Upper lobe of right lung (tissue), 1 donor: ENCODE measurements at places on chromosomes 1 and 21. TPM values are rescaled to one million over a fixed set of nuclear protein-coding genes. Genes with fewer than 3 reads are reported as not detected.

GRCh38 chr1:160040476-160040875 is 8.7 kb upstream of the PIGM start:
- DNase-seq = no peak
- no peak overlapping the region for H3K27ac ChIP-seq
- no peak overlapping the region for H3K4me3 ChIP-seq
- H3K4me1 ChIP-seq = no peaks in the 10 kb centered on the region
- no peaks in the 10 kb centered on the region for H3K27me3 ChIP-seq

- H3K36me3 ChIP-seq = no peaks in the 10 kb centered on the region
- no peak overlapping the region for H3K4me3 ChIP-seq
- DNase-seq = no peak
- H3K27ac ChIP-seq = no peak overlapping the region
- H3K4me1 ChIP-seq = no peaks in the 10 kb centered on the region
Measured at GRCh38 chr1:110768605-110769004, 93.9 kb upstream of the KCNA3 start.

GRCh38 chr1:73611681-73612080 is 586.3 kb downstream of the LRRIQ3 start:
- no peak overlapping the region for H3K27ac ChIP-seq
- no peaks in the 10 kb centered on the region for H3K36me3 ChIP-seq
- no peak overlapping the region for H3K4me3 ChIP-seq
- no peaks in the 10 kb centered on the region for H3K27me3 ChIP-seq

DNA sequence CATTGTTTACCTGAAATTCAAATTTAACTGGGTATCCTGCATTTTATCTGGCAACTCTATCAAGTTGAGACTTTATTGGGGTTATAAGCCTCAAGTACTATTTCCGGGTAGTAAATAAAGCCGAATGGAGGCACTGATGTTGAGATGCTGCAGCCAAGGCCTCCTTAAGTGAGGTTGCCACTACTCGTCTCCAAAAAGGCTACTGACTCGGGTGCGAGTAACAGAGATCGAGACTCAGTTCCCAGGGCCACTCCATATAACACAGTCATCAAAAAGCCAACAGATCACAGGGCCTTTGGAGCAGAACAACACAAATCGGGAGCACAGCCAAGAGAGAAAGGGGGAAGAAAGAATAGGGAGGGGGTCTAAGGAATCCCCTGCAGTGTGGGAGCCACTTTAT is 524 bp downstream of the COPA start:
- H3K27ac ChIP-seq = peak overlapping the region; percentile 97
- peak overlapping the region; percentile 83 for H3K4me3 ChIP-seq
- no peak for DNase-seq
- peaks cover 34% of the 10 kb centered on the region for H3K36me3 ChIP-seq
- H3K27me3 ChIP-seq = no peaks in the 10 kb centered on the region

DNA sequence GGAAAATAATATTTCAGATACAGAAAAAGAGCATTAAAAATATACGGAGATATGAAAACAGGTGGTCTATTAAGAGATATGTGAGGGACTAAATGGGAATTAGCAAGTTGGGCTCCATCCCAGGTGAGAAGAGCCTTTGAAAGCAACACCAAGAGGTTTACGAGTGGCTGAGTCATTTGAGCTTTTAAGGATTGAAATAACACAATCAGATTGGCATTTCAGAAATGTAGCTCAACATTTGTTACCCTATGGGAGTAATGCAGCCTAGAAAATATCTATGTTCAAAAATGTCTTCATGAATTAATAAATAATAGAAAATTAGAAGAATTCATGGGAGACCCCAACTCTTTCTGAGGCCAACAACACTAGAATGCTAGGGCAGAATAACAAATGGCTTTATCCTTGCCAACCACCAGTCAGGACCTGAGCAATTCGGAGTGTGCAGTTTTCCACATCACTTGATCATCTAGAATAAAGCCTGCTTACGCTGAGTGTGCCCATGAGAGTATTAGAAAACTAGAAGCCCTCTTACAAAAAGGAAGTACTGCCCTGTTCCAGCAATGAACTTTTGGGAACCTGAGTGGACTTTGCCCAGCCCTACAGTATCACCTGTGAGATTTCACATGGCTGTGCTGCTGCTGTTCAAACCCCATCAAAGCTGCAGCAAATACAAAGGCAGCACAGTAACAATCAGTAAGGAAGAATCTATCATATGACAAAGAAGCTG is 538.0 kb upstream of the CAMK1G start:
- H3K36me3 ChIP-seq = no peaks in the 10 kb centered on the region
- no peaks in the 10 kb centered on the region for H3K27me3 ChIP-seq
- H3K27ac ChIP-seq = peak overlapping the region; percentile 48
- no peak overlapping the region for H3K4me3 ChIP-seq
- no peak for DNase-seq
- H3K4me1 ChIP-seq = no peaks in the 10 kb centered on the region

DNA sequence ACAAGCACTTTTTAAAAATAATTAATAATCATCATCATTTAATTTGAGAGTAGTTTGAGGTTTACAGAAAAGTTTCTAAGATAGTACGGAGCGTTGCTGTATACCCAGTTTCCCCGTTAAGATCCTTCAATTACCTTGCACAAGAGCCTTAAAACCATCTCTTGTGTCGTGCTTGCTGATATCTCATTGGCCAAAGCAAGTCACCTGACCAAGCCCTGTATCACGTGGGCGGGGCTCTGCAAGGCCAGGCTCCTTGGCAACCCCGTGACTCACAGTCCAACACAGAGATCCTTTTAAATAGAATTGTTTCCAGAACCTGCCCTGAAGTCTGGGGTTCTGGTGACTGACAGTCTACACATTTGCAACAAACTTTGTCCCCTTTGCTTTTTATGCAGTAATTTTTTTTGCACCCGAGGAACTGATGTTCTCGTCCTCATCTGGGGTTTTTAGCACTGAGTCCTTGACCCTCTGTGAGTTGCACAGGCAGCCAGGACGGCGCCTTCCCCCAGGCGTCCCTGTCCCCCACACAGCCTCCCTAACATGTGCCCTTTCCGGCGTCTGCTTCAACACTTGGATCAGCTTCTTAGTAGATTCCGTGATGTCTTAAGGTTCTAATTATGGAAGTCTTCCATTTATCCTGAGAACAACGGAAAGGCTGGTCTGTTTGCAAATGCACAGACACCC is 183.3 kb upstream of the TMEM51 start:
- H3K4me3 ChIP-seq = no peak overlapping the region
- peaks cover 26% of the 10 kb centered on the region for H3K4me1 ChIP-seq
- peak overlapping the region; percentile 21 for H3K27ac ChIP-seq

The TNFRSF1B gene
- total RNA-seq = 62.4 TPM

The MX2 gene
- total RNA-seq = 23.0 TPM

The TEX38 gene
- total RNA-seq = not detected

The FABP3 gene
- total RNA-seq = 63.6 TPM

The MROH7 gene
- 3.6 TPM for total RNA-seq
